A549 treated with AZD2906 at 1 μM for 4 hours (cell line): ENCODE measurements at places on chromosomes 2 and 18. TPM values are rescaled to one million over a fixed set of nuclear protein-coding genes. Genes with fewer than 3 reads are reported as not detected.

The NEU4 gene
- 0.13 to 0.40 TPM (median 0.21 TPM) in 5 replicates for total RNA-seq

The VWC2L gene
- total RNA-seq: not detected in 5 replicates

The GALM gene
- total RNA-seq: 13.5 to 19.9 TPM (median 15.3 TPM) in 5 replicates

The CXCR4 gene
- 0.52 to 1.0 TPM (median 0.85 TPM) in 5 replicates for total RNA-seq

The ESPNL gene
- 0.07 to 0.22 TPM (median 0.14 TPM) in 5 replicates for total RNA-seq

The CCDC88A gene
- 15.6 to 24.7 TPM (median 19.2 TPM) in 5 replicates for total RNA-seq

The SKA1 gene
- 10.0 to 14.8 TPM (median 10.6 TPM) in 5 replicates for total RNA-seq

The AKAIN1 gene
- not detected in 5 replicates for total RNA-seq

The VIL1 gene
- 0.16 to 0.36 TPM (median 0.28 TPM) in 5 replicates for total RNA-seq

The ILKAP gene
- 34.9 to 41.6 TPM (median 39.3 TPM) in 5 replicates for total RNA-seq

The RBBP8 gene
- total RNA-seq: 19.5 to 28.6 TPM (median 19.8 TPM) in 5 replicates
